ENCODE measurements at places on chromosomes 13 and 19.

DNA sequence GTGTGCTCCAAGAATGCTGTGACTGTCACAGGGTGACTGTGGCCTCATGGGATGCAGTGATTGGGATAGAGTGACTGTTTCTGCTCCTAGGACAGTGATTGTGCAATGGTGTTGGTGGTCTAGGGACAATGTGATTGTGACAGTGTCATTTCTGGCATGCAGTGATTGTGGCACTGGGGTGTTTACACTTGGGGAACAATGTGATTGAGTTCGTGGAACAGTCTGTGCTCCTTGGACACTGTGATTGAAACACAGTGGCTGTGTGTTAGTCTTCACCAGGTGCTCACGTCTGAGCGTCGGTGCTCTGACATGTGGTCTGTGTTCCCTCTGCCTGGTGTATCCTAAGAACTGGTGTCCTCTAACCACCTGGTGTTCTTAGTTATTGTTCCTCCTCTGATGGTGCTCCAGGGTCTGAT is 1.7 kb downstream of the PDE4A start:
- no peak for DNase-seq

- DNase-seq = no peak
Observed at GRCh38 chr13:111202745-111203144, 87.6 kb downstream of the ARHGEF7 start.

GRCh38 chr13:51839711-51840540 is 5.1 kb downstream of the TMEM272 start:
- no peak for DNase-seq

GRCh38 chr13:112392719-112393118 is 16.6 kb downstream of the SPACA7 start:
- no peak for DNase-seq

GRCh38 chr13:79812070-79812850 is 331.3 kb downstream of the NDFIP2 start:
- no peak for DNase-seq

DNA sequence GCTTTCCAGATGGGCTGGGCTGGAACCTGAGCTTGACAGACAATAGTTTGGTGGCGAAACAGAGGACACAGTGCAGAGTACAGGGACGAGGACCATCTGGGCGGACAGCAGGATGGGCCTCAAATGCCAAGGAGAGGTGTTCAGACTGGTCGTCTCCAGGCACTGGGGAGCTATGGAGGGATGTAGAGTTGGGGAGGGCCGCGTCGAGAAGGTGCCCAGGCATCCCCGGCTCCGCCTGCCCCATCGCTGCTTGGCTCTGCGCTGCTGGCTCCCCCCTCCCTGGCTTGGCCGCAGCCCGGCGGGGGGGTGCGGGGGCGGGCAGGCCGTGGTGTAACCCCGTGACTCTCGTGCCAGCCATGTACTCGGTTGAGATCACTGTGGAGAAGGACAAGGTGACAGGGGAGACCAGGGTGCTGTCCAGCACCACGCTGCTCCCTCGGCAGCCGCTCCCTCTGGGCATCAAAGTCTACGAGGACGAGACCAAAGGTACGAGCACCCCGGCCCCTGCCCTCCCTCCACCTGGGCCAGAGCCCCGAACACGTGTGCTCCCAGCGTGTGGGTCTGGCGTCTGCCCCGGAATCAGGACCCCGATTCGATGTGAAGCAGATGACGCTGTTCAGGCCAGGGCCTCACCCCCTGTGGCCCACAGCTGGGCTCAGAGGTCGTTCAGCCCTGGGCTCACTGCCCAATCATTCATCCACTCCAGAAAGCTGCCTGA is 10.8 kb upstream of the MISP start:
- DNase-seq = no peak

DNA sequence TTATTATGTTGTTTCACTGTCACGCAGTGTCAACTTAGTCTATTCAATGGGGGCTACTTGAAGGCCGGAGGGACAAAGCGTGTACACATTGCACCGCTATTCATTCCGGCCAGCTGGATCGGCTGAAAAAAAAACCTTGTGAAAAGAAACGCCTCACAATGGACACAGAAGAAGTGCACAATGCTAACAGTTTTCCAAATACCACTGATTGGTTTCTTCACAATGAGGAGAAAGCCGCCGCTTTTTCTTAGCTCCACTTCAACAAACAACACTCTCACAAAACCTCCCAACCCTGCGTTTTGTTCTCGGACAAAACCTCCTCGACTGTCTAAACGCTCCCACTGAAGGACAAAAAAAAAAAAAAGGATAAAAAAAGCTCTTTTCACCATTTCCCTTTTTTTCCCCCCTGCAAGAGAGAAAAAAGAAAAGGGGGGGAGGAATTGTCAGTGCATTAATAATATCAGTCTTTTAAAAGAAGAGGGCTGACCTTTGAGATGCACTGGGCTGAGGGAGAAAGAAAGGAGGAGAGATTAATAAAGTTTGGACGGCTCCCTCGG is 5.4 kb downstream of the SOX21 start:
- DNase-seq = no peak

GRCh38 chr13:51158365-51158764 is 47.3 kb upstream of the C13orf42 start:
- no peak for DNase-seq

DNA sequence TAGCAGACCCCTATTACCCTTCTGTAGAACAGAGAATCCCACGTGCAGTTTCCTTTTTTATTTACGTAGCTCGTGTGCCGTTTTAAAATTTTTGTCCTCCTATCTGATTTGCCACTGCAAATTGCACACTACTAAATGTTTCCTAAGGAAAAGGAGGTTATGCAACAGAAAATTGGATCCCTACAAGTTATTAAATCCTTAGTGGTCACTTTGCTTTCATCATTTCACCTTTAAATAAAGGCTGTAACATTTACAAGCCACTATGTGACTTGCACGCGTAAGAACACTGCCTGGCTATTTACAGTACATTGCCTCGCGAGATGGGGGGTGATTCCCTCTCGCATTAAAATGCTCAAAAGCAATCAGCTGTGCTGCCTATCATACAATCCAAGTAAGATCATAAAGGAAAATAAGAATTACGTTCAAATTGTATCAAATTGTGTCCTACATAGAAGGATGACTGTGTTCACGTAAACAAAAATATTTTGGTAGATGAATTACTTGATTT is 525.6 kb downstream of the SUCLA2 start:
- DNase-seq = no peak

- no peak for DNase-seq
Observed at GRCh38 chr19:45391346-45391745, 13.5 kb downstream of the PPP1R13L start.

DNA sequence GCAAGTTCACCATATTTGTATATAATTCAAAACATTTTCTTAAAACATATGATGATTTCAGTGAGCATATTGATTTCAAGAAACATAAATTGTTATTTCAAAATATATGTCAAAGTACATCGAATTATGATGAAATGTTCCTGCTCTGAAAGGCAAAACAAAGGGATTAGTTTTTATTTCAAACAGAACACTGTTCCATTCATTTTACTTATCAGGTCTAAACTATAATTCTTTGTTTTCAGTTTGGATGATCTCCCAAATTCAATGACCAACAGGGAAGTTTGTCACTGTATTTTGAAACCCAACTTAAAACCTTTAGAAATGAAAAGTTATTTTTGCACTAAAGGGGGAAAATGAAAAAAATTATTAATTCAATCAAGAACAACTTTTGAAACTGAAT is 610.2 kb downstream of the SLITRK1 start:
- DNase-seq = no peak

GRCh38 chr13:56066321-56066720 is 1074.4 kb upstream of the PRR20A start:
- no peak for DNase-seq

DNA sequence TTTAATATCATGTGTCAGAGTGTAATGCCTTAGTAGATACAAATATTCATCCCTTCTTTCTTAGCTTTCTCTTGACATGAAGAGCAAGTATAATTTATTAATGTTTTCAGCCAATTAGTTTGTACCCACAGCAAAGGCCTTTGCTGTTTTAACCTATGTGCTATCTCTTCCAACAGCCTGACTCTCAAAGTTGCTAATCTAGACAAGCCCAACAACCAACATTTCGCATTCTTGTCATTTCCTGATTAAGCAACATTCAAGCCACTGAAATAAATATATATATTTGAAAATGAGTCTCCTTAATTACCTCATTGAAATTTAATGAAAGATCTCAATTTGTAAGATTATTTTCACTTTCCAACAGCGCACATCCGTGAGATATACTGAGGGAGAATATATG is 18.5 kb downstream of the EPSTI1 start:
- DNase-seq = no peak

DNA sequence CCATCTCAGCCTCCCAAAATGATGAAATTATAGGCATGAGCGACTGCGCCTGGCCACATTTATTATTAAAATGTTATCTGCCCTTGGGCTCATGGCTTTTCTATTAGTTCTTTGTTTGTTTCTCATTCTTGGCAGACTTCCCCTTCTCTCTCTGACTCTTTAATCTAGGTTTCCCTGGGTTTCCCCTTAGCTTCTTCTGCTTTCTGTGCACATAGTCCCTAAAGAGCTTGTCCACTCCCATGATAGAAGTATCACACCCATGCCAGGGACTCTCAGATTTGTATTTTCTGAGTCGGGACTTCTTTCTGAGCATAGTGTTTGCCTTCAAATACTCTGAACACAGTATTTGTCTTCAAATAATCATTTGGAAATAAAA is 38.6 kb upstream of the ITM2B start:
- DNase-seq = no peak

GRCh38 chr19:45994456-45994997 is 740 bp upstream of the CCDC61 start:
- no peak for DNase-seq

GRCh38 chr13:49865218-49865617 is 70.9 kb downstream of the SPRYD7 start:
- no peak for DNase-seq

GRCh38 chr19:46787331-46788261 is 798 bp downstream of the SLC1A5 start:
- DNase-seq = peak; percentile 49

DNA sequence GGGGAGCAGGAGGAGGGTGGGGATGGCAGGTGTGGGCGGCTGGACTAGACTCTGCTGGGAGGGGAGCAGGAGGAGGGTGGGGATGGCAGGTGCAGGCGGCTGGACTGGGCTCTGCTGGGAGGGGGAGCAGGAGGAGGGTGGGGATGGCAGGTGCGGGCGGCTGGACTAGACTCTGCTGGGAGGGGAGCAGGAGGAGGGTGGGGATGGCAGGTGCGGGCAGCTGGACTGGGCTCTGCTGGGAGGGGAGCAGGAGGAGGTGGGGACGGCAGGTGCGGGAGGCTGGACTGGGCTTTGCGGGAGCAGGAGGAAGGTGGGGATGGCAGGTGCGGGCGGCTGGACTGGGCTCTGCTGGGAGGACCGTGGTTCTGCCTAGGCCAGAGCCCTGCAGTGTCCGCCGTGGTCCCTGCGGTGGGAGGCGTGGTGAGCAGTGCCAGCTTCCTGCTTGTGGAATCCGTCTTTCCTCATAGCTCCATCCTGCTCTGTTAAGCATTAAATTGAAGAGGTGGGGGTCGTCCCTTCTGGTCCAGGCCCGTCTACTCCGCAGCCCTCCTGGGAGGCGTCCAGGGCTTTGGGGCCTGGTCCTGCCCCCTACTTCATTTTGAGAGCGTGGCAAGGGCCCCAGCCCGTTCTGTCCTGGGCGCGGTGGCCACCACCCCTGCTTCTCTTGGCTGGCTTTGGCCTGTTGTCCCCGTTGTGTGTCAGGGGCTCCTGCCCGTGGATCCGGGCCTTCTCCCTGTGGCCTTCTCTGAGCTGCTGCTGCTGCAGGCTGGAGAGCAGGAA is 4.7 kb downstream of the SPPL2B start:
- DNase-seq = no peak

DNA sequence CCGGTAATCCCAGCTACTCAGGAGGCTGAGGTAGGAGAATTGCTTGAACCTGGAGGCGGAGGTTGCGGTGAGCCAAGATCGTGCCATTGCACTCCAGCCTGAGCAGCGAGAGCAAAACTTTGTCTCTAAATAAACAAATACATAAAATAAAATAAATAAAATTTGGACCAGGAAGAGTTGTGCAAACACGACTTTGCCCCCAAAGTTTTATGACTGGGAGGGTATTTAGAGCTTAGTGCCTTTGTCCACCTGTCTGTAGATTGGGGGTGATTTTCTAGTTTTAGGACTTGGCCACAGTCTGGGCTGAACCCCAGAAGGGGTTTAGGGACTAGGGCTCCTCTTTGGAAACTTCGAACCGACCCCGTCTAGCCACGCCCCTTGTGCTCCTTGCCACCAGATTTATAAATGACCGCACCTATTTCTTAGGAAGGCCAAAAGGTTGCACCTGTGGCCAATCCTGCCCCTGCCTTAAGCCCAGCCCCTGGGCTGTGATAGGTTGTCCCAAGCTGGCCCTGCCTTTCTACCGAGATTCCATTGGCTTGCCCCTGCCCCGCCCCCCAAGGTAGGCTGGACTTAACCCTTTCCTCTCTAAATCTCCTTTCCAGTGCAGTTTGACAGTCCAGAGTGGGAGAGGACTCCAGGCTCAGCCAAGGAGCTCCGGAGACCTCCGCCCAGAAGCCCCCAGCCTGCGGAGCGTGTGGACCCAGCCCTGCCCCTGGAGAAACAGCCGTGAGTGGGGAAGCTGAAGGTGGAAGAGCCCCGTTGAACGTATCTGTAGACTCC is 5.3 kb downstream of the SHD start:
- DNase-seq = no peak

- no peak for DNase-seq
Observed at GRCh38 chr19:47253467-47253881, 2.9 kb upstream of the CCDC9 start.

GRCh38 chr19:42252365-42253244 is 2.3 kb downstream of the ERF start:
- DNase-seq = no peak

GRCh38 chr19:53076984-53077383 is 26.2 kb downstream of the ZNF160 start:
- peak; percentile 14 for DNase-seq

- no peak for DNase-seq
Observed at GRCh38 chr13:108830916-108831315, 201.5 kb downstream of the MYO16 start.

GRCh38 chr13:31038834-31039552 is 106.5 kb downstream of the TEX26 start:
- peak; percentile 44 for DNase-seq

DNA sequence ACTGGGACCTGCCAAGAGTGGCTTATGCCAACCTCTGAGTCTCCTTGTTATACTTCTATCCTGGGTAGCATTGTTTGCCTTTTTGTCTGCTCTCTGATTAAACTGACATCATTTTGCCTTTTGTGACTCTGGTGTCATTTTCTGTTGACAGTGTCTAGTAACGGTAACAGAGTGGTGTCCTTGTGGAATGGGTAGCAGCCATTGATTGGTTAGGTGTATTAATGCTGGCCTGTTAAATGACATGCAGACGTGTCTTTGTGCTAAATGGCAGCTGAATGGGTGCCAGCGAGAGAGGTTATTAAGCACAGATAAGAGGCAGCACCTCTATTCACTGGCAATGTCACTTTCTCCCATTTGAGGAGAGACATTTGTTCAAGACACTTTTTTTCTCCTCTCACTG is 1289.4 kb downstream of the PCDH9 start:
- DNase-seq = no peak

- DNase-seq = peak; percentile 33
Observed at GRCh38 chr19:3186160-3186688, 494 bp downstream of the NCLN start.

DNA sequence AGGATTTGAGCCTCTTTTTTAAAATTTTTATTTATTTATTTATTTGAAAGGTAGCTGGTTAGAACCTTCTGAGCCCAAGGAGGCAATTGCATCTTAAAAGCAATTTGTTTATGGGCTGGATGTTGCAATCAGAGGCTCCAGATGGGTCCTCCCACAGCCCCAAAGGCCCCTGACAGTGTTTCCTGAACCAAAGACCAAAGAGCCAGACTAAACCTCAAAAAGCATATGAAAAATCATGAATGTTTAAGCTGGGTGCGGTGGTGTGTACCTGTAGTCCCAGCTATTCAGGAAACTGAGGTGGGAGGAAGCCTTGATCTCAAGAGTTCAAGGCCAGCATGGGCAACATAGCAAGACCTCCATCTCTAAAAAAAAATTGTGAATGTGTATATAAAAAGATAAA is 67.8 kb upstream of the RGCC start:
- no peak for DNase-seq

Data from activated CD4-positive, alpha-beta T cell treated with anti-CD3 and anti-CD28 coated beads, Interleukin-2, amount 10 ng/mL, durations not matched to agents 7 days and 5 days (primary cell).